ENCODE measurements at places on chromosomes 7 and 10.

DNA sequence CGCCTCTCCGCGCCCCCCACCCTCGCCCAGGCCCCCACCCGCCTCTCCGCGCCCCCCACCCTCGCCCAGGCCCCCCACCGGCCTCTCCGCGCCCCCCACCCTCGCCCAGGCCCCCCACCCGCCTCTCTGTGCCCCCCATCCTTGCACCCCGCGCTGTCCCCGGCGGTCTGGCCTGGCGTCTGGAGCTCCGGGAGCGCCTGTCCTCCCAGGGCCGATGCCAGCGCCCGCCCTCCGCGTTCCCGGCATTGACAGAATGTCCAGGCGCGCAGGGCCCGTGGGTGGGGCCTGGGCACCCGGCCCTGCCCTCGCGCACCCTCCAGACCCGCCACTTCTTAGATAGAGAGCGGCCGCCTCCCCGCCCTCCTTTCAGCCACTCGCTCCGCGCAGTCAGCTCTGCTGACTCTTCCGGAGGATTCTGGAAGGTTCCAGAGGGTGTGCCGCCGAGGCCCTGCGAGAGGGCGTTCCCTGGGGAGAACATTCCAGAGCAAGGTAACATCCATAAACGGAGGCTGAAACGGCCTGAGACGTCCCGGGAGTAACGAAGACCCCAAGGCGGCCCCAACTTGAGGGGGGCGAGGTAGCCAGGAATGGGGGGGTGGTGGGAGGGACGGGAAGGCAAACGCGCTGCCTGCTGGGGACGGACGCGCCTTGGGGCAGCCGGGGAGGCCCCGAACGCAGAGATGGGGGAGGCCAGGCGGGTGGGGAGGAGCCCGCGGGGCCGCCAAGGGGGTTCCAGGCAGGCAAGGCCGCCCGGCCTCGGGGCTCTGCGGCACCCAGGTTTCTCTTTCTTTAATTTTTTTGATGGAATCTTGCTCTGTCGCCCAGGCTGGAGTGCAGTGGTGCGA is 117.8 kb downstream of the DYNC2I1 start:
- no peaks in the 10 kb centered on the region for H3K27me3 ChIP-seq
- no peak overlapping the region for H3K27ac ChIP-seq
- H3K4me1 ChIP-seq, result peaks cover 11% of the 10 kb centered on the region
- H3K36me3 ChIP-seq, result no peaks in the 10 kb centered on the region
- H3K4me3 ChIP-seq, result no peak overlapping the region

- H3K27me3 ChIP-seq, result no peaks in the 10 kb centered on the region
- no peak for DNase-seq
- peaks cover 5% of the 10 kb centered on the region for H3K36me3 ChIP-seq
- H3K27ac ChIP-seq, result no peak overlapping the region
- no peaks in the 10 kb centered on the region for H3K4me1 ChIP-seq
- H3K4me3 ChIP-seq, result no peak overlapping the region
These were observed 131.0 kb upstream of the DNAJB12 start for GRCh38 chr10:72485701-72486100.

DNA sequence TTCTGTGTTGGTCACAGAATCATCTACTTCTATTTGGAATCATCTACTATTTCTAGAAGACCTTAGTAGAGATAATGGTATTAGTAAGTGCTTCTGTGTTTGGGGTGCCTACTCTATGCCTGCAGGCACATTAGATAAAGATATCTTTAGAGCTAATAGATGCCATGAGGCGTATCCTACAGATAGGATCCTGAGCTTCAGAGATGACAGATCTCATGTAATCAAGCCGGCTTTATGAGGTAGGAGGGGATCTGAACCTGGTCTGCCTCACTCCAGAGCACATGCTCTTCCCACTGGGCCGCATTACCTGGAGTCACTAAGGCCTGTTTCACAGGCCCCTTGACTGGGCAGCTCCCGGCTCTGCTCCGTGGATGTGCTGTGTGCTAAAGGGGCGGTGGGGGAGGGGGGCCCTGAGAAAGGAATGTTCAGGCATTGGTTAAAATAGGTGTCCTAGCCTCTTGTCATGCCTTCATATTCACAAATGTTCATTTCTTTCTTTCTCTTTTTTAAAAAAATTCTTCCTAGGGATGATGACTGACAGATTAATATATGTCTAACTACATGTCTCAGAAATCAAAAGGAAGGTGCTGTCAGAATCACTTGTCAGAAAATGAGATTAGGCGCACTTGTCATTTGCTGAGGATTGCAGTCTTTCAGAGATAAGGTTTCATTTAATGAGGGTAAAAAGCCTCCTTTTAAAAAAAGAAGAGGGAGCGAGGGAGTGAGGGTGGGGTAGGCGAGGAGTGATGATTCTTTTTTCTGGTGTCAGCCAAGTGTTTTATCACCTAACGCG is 458.0 kb upstream of the GALNT17 start:
- H3K4me3 ChIP-seq, result no peak overlapping the region
- no peaks in the 10 kb centered on the region for H3K27me3 ChIP-seq
- H3K27ac ChIP-seq, result no peak overlapping the region

GRCh38 chr7:44315301-44315903 is 10.0 kb downstream of the CAMK2B start:
- H3K27me3 ChIP-seq, result peaks cover 4% of the 10 kb centered on the region
- no peaks in the 10 kb centered on the region for H3K36me3 ChIP-seq
- H3K4me1 ChIP-seq, result no peaks in the 10 kb centered on the region
- no peak overlapping the region for H3K4me3 ChIP-seq

- DNase-seq, result no peak
- H3K27ac ChIP-seq, result no peak overlapping the region
- H3K27me3 ChIP-seq, result peaks cover 12% of the 10 kb centered on the region
These were observed 27.6 kb upstream of the PLPP4 start for GRCh38 chr10:120429395-120429794.

DNA sequence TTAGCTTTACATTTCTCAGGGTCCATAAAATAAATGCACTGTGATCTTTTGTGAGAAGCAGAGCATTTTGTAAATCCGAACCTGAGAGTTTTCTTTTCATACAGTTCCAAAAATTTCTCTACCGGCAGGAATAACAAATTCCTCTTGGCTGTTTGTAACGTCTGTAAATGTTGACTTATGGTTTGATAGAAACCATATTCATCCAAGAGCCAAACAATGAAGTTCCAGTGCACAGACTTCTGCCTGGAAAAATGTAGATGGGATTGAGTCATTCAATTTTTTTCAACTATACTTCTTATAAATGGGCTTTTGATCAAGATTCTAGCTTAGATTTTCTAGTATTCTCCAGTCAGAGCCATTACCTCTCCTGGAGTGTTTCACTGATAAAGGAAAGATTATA is 530.6 kb downstream of the TFEC start:
- H3K4me3 ChIP-seq, result no peak overlapping the region
- no peak overlapping the region for H3K27ac ChIP-seq
- no peaks in the 10 kb centered on the region for H3K4me1 ChIP-seq
- DNase-seq, result no peak
- H3K27me3 ChIP-seq, result peaks cover 4% of the 10 kb centered on the region

- peaks cover 7% of the 10 kb centered on the region for H3K36me3 ChIP-seq
- no peak overlapping the region for H3K4me3 ChIP-seq
- DNase-seq, result no peak
These were observed 66.5 kb downstream of the PODXL start for GRCh38 chr7:131489881-131490280.

GRCh38 chr7:66556549-66557213 is 72.0 kb upstream of the KCTD7 start:
- H3K27me3 ChIP-seq, result no peaks in the 10 kb centered on the region
- no peak overlapping the region for H3K4me3 ChIP-seq
- peaks cover 15% of the 10 kb centered on the region for H3K36me3 ChIP-seq
- H3K27ac ChIP-seq, result no peak overlapping the region

DNA sequence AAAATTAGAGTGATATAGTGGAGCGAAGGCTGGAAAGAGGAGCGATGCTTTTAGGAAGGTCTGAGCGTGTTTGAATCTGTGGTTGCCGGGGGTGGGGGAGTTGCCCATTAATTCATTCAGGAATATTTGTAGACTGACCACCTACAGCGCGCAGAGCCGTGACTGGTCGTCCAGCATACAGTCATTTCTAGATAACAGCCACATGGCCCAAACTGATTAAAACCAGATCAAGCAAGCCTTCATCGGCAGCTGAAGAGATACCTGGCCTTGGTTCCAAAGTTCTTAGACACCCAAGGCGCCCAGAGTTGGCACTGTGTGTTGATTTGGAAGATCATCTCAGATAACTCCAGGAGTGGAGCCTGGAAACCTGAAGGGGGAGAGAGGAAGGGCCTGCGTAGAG is 1.7 kb downstream of the PROSER2 start:
- H3K27me3 ChIP-seq, result peaks cover 24% of the 10 kb centered on the region
- peaks cover 1% of the 10 kb centered on the region for H3K36me3 ChIP-seq
- no peak for DNase-seq
- no peak overlapping the region for H3K4me3 ChIP-seq

DNA sequence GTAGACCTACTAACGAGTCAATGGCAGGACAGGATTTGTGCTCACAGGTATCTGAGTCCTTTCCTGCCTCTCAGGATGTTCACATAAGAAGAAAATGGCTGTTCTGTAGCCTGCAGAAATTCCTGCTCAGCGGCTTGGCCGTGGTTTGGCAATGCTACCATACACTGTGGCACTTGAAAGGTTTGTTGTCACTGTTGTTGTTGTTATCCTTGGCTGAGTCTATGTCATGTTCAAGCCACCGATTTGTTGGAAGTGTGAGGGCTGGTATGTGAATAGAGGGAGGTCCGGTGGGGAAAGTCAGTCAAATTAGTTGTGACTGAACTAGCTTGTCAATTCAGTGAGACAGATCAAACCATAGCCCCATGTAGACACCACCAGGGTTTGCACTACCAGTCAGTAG is 199.9 kb downstream of the TRIL start:
- H3K4me3 ChIP-seq, result no peak overlapping the region
- H3K36me3 ChIP-seq, result peaks cover 2% of the 10 kb centered on the region
- H3K27me3 ChIP-seq, result peaks cover 14% of the 10 kb centered on the region

DNA sequence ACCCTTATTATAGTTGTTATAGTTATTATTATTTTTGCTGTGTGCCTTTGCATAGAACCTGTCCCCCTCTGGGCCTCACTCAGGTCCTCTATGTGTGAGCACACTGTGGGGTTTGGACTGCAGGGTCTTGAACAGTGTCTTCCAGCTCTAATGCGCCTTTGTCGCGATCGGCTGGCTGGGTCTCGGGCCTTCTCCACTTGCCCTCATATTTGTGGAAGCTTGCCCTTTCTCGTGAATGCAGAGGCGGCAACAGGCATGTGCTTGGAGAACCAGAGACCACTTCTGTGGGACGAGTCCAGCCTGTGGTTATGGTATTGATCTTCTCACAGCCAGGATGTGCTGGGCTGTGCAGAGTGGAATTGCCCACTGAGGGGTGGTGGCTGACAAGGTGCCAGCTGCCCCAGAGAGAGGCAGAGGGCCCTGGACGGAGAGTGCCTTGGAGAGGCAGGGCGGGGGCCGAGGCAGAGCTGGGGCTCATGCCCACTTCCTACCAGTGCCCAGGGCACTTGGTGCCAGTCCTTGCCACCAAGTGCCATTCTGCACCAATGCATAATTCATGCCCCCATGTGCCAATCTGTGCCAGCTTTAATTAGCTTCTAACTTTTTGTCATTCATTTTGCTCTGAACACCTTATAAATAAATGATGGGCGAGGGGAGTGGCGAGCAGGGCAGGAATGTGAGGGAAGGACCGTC is 6.8 kb upstream of the CDH23 start:
- no peak for DNase-seq
- no peaks in the 10 kb centered on the region for H3K36me3 ChIP-seq
- H3K27ac ChIP-seq, result no peak overlapping the region
- peaks cover 19% of the 10 kb centered on the region for H3K27me3 ChIP-seq
- H3K4me1 ChIP-seq, result peaks cover 3% of the 10 kb centered on the region

- no peak overlapping the region for H3K4me3 ChIP-seq
- peaks cover 4% of the 10 kb centered on the region for H3K27me3 ChIP-seq
- H3K36me3 ChIP-seq, result no peaks in the 10 kb centered on the region
- no peak overlapping the region for H3K27ac ChIP-seq
These were observed 715.1 kb downstream of the GRID1 start for GRCh38 chr10:85651497-85651882.

DNA sequence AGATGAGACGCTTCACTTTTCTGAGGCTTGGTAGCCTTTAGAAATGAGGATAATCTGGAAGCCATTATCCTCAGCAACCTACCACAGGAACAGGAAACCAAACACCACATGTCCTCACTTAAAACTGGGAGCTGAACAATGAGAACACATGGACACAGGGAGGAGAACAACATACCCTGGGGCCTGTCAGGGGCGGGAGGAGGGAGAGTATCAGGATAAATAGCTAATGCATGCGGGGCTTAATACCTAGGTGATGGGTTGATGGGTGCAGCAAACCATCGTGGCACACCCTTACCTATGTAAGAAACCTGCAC is 48.9 kb downstream of the LRGUK start:
- no peak overlapping the region for H3K27ac ChIP-seq
- no peak overlapping the region for H3K4me3 ChIP-seq
- no peak for DNase-seq
- H3K27me3 ChIP-seq, result peaks cover 4% of the 10 kb centered on the region

DNA sequence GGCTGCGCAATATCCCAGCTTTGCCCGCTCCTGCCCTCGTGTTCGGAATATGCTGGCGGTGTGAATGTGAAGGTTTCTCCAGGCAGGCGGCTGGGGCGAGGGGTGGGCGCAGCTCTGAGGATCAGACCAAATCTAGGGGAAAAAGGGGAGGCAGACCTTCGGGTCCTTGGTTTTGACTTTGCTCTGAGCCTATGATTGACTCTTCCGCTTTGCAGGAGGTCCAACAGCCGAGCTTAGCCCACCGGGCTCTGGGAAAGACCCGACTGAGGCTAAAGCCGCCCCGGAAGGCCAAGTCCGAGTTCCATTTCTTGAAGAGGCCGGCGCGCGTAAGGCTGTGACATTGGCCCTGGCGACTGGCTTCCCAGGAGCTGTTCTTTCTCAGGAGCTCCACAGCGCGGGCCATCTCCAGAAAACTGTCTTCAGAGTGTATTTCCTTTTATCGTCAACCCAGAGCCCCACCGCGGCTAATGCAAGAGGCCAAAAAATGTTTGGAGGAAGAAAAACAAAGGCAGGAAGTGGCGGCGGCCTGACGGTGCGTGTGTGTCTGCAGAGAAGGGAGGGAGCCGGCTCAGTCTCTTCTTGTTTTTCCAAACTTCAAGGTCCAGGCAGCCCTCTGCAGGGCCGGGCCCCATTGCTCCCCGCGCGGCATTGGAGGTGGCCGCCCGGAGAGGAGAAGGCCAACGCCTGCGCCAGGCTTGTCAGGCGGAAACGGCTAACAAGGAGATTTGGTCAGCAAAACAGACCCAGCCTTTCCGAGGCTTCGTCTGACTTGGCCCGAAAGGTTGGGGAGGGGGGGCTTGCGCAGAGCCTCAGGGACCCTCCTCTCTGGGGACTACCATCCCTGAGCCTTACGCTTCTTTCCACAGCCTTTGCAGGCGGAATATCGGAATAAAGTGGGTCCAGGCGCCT is 3.6 kb upstream of the HOXA11 start:
- H3K27me3 ChIP-seq, result peaks cover 41% of the 10 kb centered on the region
- H3K4me3 ChIP-seq, result peak overlapping the region; percentile 61
- H3K36me3 ChIP-seq, result peaks cover 3% of the 10 kb centered on the region
- DNase-seq, result no peak

- H3K27me3 ChIP-seq, result no peaks in the 10 kb centered on the region
- no peak overlapping the region for H3K4me3 ChIP-seq
- H3K36me3 ChIP-seq, result no peaks in the 10 kb centered on the region
These were observed 93.8 kb upstream of the MEOX2 start for GRCh38 chr7:15780271-15780670.

- peaks cover 7% of the 10 kb centered on the region for H3K27me3 ChIP-seq
- no peak overlapping the region for H3K4me3 ChIP-seq
- H3K27ac ChIP-seq, result no peak overlapping the region
- no peak for DNase-seq
- no peaks in the 10 kb centered on the region for H3K36me3 ChIP-seq
These were observed 306.5 kb upstream of the NFE2L3 start for GRCh38 chr7:25845464-25845863.

GRCh38 chr7:16368885-16369284 is 52.5 kb downstream of the CRPPA start:
- H3K4me3 ChIP-seq, result no peak overlapping the region
- H3K27ac ChIP-seq, result no peak overlapping the region
- DNase-seq, result no peak
- H3K36me3 ChIP-seq, result peaks cover 2% of the 10 kb centered on the region
- H3K4me1 ChIP-seq, result peaks cover 3% of the 10 kb centered on the region
